Activated CD4-positive, alpha-beta memory T cell treated with anti-CD3 and anti-CD28 coated beads for 36 hours (primary cell): ENCODE measurements at places on chromosomes 13 and 19. TPM values are rescaled to one million over a fixed set of nuclear protein-coding genes. Genes with fewer than 3 reads are reported as not detected.

GRCh38 chr19:43651758-43652545 is 12.3 kb upstream of the CADM4 start:
- H3K27me3 ChIP-seq = no peaks in the 10 kb centered on the region
- H3K27ac ChIP-seq = no peak overlapping the region
- H3K36me3 ChIP-seq = peaks cover 35% of the 10 kb centered on the region
- peak; percentile 64 for DNase-seq
- no peak overlapping the region for H3K4me3 ChIP-seq

DNA sequence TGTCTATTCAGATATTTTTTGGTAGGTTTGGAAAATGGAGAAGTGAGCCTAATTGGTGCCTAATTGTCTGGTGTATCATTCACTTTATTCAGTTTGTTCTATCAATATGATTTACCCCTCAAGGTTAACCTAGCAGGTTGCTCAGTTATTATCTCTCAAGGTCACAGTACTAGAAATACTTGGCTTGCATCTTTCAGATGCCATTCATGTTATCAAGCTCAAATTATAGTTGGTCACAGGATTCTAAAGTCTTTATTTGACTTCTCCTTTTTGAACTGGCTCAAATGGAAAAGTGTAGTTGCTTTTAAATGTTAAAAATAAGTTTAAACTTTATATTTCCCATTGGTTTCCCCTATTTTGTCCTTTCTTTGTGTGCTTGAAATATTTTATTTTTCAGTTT is 2.6 kb downstream of the KCNRG start:
- H3K4me1 ChIP-seq = peaks cover 24% of the 10 kb centered on the region
- no peak overlapping the region for H3K4me3 ChIP-seq
- no peaks in the 10 kb centered on the region for H3K27me3 ChIP-seq
- no peak for DNase-seq

GRCh38 chr13:28609926-28610325 is 49.0 kb upstream of the POMP start:
- H3K36me3 ChIP-seq = no peaks in the 10 kb centered on the region
- H3K27me3 ChIP-seq = no peaks in the 10 kb centered on the region
- no peak overlapping the region for H3K4me3 ChIP-seq
- no peak overlapping the region for H3K27ac ChIP-seq
- H3K4me1 ChIP-seq = peaks cover 28% of the 10 kb centered on the region

The TEX101 gene
- not detected for total RNA-seq

The DCLK1 gene
- not detected for total RNA-seq
